ENCODE measurements at places on chromosomes 13 and 19. TPM values are rescaled to one million over a fixed set of nuclear protein-coding genes. Genes with fewer than 3 reads are reported as not detected.

Gene ZNF835
- polyA plus RNA-seq = not detected

Gene GJB6
- polyA plus RNA-seq = not detected

Gene IZUMO2
- polyA plus RNA-seq = not detected

Gene LRRC25
- not detected for polyA plus RNA-seq

Gene PEAK3
- not detected for polyA plus RNA-seq

Gene LIN7B
- 12.6 TPM for polyA plus RNA-seq

Gene MBD3
- polyA plus RNA-seq = 24.5 TPM

Gene ZNF101
- polyA plus RNA-seq = 3.7 TPM

Gene CD177
- polyA plus RNA-seq = 0.36 TPM

Gene LENG9
- polyA plus RNA-seq = 0.41 TPM

Gene CYP4F8
- polyA plus RNA-seq = not detected

Gene SYNGR4
- polyA plus RNA-seq = not detected

Gene ZNF726
- polyA plus RNA-seq = 0.87 TPM

Gene KLK12
- not detected for polyA plus RNA-seq

Gene KLF1
- not detected for polyA plus RNA-seq

Gene CEACAM7
- polyA plus RNA-seq = not detected

DNA sequence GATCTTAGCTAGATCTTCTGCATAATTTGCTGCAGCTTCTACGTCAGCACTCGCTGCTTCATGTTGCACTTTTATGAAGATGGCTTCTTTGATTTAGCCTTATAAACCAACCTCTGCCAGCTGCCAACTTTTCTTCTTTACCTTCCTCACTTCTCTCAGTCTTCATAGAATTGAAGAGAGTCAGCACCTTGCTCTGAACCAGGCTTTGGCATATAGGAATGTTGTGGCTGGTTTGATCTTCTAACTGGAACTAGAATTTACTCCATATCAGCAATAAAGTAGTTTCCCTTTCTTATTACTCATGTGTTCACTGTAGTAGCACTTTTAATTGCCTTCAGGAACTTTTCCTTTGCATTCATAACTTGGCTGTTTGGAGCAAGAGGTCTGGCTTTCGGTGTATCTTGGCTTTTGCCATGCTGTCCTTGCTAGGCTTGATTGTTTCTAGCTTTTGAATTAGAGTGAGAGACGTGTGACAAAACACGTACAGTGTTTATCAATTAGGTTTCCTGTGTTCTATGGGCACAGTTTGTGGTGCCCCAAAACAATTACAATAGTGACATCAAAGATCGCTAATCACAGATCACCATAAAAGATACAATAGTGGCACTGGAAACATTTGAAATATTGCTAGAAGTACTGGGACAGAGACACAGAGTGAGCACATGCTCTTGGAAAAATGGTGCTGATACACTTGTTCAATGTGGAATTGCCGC, 50.7 kb downstream of the NDFIP2 start:
- DNase-seq = no peak

- no peak for DNase-seq
Observed at GRCh38 chr13:42395086-42395821, 123.3 kb downstream of the AKAP11 start.

DNA sequence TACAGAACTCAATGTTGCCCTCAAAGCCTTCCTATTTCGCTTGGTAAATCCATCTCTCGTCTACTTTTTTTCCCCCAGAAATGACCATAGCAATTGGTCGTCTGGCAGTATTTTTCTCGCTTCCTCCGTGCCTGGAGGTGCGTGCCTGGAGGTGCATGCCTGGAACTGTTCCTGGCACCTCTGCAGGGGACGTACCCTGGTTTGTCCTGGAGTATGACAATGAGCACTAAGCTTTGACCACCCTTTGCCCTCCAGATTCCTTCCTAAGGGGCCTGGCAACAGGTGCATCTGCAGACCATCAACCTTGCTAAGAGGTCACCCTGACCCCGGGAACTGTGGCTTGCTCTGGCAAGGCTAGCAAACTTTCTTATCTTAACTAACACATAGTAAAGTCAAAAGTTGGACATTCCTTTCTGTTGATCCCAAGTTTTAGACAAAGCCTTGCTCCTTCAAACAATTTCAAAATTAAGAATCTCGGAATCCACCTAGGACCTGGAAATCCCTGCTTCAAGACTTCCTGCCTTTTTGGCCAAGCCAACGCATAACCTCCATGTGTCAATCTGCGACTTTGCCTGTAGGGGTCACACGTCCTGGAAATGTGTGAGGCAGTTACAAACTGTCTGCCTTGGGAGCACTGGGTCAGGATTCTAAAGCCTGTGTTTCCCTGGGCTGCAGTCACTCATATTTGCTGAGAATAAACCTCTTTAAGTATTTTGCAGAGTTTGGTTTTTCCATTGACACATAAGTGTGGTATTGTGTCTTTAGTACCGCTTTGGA, 28.8 kb upstream of the TUBGCP3 start:
- DNase-seq = peak; percentile 67

- DNase-seq = no peak
Observed at GRCh38 chr19:12485052-12485416, 418 bp upstream of the ZNF709 start.

GRCh38 chr13:97385146-97385545, 48.8 kb upstream of the RAP2A start:
- peak; percentile 45 for DNase-seq

DNA sequence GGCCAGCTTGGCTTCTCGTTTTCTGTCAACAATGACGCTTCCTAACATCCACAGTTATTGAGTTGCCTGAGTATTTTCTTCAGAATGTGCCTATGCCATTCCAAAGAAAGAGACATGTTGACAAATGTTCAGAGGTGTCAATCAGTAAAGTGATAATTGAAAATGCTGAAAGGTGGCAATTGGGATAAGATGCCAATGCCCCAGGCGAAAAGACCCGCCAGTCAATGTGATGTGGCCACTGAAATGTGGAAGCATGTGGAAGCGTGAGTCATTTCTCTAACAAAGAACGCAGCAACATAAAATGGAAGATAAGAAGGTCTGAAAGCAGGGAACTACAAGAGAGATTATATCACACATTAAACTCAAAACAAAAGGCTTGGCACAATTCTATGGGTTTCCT, 882.2 kb upstream of the SLC10A2 start:
- no peak for DNase-seq

GRCh38 chr19:18764591-18765051, 26.5 kb downstream of the COMP start:
- DNase-seq = peak; percentile 83

DNA sequence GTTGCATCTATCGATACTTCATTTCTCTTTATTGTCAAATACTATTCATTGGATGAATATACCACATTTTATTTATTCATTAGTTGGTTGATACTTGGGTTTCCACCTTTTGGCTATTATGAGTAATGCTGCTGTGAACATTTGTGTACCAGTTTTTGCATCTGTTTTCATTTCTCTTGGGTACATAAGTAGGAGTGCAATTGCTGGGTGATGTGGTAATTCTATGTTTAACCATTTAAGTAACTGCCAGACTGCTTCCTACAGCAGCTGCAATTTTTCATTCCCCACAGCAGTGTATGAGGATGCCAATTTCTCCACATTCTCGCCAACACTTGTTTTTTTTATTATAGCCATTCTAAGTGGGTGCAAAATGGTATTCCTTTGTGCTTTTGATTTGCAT, 2.6 kb downstream of the KCNJ14 start:
- DNase-seq = no peak

DNA sequence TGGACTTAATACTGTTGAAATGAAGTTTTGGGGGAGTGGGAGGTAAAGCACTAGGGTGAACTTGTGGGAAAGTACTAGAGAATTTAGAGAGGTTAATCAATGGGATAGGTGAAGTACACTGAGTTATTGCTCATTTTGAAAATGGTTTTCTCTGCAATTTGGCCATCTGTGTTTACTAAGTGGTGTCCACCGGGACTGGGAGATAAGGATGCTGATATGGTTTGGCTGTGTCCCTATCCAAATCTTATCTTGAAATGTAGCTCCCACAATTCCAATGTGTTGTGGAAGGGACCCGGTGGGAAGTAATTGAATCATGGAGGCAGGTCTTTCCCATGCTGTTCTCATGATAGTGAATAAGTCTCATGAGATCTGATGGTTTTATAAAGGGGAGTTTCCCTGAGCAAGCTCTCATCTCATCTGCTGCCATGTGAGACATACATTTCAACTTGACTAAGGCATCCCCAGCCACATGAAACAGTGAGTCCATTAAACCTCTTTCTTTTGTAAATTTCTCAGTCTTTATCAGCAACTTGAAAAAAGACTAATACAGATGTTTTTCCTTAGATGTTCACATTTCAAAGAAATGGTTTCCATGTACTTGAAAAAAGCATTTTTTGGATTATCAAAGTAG, 1569.4 kb upstream of the PRR20A start:
- no peak for DNase-seq

DNA sequence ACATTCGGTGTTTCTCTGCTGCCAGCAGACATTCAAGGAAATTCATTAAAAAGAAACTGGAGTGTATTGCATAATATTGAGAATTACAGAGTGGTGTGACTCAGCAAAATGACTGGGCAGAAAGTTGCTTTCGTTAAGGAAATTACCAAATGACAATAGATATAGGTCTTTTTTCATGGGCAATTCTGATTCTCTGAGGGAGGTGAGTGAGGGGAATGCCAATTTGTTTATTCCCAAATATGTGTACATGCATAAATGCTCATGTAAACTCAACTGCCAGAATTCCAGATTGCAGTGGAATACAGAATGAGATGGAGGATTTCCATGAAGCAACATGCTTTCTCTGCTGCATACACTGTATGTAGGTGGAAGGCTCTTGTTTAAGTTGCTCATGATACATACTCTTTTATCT, 1730.1 kb downstream of the SLITRK5 start:
- peak; percentile 78 for DNase-seq

GRCh38 chr13:20142023-20142926, 18.6 kb downstream of the GJA3 start:
- no peak for DNase-seq

DNA sequence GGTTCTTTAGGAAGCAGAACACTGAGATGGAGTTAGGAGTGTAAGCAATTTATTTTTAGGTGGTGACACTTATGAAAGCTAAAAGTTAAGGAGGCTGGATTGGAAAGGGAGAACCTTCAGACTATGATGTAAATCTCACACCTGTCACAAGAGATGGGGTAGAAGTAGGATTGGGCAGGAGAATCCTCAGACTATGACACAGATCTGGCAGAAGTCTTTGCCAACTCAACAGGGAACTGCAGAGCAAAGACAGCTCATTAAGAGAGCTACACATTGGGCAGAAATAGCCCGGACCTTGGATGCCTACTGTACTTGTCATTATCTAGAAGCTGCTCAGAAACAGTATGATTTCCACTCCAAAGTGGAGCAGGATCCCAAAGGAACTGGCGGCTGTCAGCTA, 134.4 kb downstream of the DNAJC15 start:
- peak; percentile 37 for DNase-seq

GRCh38 chr19:37893845-37894575, 12.4 kb downstream of the WDR87 start:
- no peak for DNase-seq

GRCh38 chr19:33132425-33132824, 511 bp downstream of the WDR88 start:
- DNase-seq = no peak

DNA sequence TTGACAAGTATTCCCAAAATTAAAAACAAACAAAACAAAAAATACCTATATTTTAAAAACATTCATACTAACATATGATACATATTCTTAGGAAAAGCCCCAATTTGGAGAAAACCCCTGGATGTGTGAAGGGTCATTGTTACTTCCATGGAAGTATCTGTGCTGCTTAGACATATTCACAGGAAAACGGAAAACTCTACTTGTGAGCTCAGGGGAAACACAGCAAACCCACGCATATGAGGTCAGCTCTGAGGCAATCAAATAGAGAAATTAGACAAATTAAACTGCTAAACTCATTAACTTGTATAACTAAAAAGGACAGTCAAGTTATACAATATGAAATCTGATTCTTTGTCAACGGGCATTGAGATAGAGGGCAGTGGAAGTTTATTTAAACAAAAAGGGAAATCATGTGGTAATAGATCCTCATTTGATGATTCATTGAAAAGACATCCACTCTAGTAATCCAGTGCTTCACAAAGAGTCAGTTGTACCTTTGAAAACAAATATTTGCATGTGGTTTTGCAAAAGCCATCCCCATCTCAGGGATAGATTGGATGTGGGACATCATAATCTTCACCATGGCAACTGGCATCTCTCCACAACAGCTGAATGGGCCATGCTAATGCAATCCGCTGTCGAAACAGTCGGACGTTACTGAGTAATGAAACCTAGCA, 423.4 kb downstream of the ITGBL1 start:
- peak; percentile 12 for DNase-seq

GRCh38 chr19:30049846-30050667, 108.0 kb downstream of the URI1 start:
- no peak for DNase-seq

DNA sequence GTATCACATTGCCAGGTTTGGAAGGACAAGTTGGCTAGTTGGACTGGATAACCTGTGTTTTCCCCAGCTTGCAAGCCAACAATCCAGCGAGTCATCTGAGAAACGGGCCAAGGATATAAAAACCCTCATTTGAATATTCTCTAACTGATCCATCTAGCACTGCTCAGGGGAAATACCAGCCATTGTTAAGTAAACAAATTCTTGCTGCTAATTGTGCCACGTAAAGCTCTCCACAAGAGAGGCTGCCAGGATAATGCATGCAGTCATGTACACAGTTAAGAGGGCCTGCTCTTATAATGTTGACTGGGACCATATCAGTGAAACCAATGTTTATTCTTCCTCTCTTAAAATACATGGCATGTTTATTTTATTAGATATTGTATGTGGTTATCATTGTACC, 663.2 kb upstream of the SGCG start:
- no peak for DNase-seq

DNA sequence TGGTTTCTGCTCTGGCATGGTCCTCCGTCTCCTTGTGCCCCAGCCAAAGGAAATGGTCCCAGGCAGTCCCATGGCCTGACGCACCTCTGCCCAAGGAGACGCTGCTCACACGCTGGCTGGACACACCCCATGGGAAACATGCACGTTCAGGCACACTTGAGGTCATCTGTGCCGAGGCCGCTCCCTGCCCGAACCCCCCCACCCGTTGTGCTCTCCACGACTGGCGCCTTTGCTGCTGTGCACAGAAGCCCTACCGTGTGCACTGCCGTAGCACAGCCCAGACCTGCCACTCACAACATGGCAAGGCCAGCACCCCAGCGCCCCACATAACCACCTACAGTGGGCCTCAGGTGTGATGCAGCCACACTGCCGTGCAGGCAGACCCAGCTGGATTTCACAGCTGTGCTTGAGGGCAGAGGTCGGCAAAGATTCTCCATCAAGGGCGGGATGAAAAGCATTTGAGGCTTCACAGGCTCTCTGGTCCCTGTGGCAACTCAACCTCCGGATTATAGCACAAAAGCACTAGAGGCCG, 65.7 kb downstream of the SPACA7 start:
- DNase-seq = no peak

DNA sequence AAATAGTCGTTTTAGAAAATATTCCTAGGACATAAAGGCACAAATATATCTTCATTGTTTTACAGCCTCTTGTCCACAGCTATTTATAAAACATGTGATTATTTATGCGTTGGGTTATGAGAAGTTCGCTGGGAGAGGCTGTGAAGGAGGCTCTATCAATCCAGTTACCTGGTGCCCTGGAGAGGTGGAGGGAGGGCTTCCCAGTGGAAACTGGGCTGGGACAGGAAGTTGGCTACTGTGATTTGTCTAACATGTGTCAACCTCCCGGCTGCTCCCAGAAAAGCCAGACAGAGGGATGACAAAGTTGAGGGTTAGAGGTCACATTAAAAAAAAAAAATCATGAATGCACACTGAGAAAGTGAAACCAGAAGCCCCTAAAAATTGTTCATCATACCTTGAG, 346.5 kb downstream of the ZNF536 start:
- no peak for DNase-seq
